ENCODE measurements at places on chromosomes 3 and 15.

DNA sequence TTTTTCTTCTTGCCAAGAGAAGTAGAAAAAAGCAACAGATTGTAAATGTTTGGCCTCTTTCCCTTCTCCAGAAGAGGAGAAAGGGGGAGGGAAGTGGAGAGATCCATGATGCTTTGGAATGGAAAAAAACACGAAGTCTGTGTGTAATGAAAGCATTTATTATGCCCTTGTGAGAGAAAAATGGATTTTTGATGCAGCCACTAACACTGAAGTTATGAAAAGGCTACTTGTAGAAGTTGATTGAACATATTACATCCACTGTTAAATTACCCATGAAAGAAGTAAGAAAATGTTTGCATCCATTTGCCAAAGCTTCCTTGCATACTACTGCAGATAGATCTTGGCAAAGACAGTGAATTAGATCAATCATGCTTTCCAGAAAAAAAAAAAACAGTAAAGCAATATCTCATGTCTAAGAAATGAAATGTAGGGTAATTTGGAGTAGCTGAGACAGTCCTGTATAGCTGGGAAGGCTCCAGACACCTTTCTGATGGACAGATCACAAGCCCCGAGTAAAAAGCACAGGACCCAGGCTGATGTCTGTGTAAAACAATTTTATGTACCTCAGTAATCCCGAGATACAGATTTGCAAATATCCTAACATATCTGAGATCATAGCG lies 295.5 kb downstream of the PLOD2 start:
- DNase-seq, result no peak

GRCh38 chr3:105798381-105798934 lies 70.4 kb downstream of the CBLB start:
- DNase-seq, result no peak

GRCh38 chr15:100133001-100133400 lies 208.8 kb downstream of the ADAMTS17 start:
- DNase-seq, result no peak

DNA sequence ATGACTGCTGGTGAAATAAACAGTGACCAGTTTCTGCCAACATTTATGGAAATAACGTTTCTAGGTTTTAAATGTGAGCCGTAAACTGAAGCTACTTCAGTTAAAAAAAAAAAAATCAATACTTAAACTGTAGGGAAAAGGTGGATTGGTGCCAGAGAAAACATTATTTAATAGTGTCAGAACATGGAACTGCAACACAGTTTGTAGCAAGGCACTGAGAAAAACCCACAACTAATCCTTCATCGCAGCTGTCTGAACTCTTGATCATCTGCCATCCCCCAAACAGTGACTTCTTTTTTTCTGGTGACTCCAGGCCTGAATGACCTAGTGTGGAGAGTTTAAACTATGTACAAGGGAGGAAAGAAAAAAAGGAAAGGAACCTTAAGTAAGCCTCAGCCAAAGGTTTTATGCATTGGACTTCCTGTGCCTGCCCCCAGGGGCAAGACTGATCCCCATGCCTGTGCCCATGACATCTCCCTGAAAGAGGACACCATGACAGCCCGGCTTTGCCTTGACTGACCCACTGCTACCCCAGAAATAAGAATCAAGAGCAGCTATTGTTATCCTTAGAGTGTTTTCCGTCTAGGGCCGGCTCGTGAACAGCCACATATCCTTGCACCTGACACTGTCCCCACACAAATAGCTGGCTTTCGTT lies 33.1 kb downstream of the CRTAP start:
- no peak for DNase-seq

GRCh38 chr3:131053043-131053859 lies 26.6 kb downstream of the NEK11 start:
- no peak for DNase-seq

DNA sequence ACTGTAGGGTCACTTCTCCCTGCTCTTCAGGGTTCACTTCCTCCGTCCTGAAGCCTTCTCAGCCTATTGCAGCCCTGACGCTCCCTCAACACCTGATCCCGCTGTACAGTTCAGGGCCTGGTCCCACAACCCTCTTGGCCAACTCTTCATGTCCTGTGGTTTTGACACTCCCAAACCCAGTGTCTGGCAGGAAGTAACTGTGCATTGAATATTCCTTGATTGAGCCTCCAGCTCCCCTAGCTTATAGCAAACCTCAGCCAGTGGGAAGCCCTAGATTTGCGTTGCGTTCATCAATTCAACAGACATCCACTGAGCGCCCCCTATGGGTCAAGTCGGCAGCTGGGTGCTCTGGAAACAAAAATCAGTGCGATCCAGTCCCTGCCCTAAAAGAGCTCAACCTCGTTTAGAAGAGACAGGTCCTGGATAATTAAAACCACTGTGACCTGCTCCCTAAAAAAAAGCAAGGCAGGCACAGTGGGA lies 13.5 kb downstream of the UBAP1L start:
- peak; percentile 24 for DNase-seq

- DNase-seq, result no peak
Measured at GRCh38 chr3:48140336-48140757, 47.9 kb downstream of the CDC25A start.

DNA sequence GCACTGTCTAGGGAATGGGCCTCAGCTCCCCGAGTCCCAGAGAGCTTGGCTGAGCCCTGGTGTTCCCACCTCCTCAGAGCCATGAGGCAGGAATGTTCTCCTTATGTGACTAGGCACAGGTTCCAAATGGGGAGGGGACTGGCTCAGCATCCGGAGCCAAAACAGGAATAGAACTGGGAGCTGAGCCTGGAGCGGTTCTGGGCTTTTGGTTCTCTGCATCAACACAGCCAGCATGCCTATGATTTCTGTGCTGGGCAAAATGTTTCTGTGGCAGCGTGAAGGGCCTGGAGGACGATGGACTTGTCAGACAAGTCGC lies at the start of gene FAM131A:
FAM131A (plus strand) TSS at position 202 of the 316 bp plus-strand sequence; CDS start at position 233, 31 bp downstream.
- no peak for DNase-seq

DNA sequence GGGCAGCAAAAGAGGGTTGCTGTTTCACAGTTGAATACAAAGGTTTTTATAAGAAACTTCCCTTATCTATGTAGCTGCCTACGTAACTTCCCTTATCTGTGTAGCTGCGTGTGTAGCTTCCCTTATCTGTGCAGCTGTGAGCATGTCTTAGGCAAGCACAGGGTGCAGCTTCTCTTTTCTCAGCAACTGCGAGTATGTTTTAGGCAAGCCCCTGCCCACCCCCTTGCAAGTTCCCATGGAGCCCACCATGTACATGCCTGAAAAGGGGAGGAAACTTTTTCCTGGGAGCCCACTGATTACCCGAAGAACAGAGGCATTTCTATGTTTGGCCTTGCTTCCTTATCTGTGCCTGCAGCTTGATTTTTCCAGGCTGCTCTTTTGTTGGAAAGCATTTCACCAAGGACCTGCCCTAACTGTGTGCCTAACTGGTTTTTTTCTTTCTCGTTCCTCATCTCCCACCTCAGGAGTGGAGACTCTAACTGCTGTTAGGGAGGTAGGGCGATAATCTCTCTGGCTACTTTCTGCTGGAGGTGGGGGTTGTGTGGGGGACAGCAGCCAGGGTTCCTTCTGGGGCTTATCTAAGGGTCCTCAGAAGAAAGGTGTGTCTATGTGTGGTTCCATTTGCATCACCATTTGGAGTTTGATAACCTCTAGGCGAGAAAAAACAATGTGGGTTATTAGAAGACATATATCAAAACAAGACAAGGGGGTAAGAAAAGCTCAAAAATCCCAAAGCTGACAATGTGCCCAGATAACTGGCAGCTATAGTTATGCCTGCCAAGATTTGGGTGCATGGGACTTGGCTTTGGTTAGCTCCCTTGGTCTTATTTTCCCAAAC lies 26.0 kb downstream of the SORD start:
- no peak for DNase-seq

- no peak for DNase-seq
Measured at GRCh38 chr3:146814601-146815315, 209.6 kb upstream of the PLSCR5 start.

GRCh38 chr3:4862973-4863372 lies 116.3 kb upstream of the BHLHE40 start:
- no peak for DNase-seq

DNA sequence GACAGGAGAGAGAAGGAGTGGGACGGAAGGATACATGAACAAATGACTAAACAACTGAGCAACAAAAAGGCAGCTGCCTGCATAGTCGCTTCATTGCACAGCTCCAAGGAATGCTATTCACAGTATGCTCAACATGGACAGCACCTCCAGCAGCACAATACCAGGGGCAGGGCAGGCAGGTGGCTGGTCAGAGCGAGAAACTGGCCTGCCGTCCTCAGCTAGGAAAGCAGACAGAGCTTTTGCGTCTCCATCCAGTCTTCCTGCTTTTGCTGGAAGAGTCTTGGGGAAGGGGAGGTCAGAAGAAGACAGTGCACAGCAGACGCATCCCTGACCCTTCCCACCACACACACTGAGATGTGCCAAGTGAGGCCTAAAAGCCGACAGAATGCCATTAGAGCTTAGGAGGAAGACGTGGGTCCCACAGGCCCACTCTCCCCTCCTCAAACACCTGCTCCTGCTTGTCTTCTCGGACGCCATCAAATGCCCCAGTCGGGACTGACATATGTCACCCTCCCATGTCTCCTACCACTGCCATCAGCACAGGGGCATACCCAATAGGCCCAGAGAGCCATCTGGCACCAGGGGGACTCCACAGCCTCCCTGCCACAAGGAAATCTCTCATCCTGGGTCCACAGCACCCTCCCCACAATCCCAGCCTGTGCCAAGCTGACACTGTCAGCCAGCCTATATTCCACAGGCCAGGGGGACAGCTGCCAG lies 3.9 kb downstream of the RAB6B start:
- no peak for DNase-seq

Measured in stimulated activated CD8-positive, alpha-beta memory T cell treated with anti-CD3 and anti-CD28 coated beads, Interleukin-7, amount 100 ng/mL, for 24 hours (primary cell).